ENCODE measurements at places on chromosomes 11 and 22.

GRCh38 chr11:133038850-133039249, 493.5 kb downstream of the OPCML start:
- DNase-seq = no peak

DNA sequence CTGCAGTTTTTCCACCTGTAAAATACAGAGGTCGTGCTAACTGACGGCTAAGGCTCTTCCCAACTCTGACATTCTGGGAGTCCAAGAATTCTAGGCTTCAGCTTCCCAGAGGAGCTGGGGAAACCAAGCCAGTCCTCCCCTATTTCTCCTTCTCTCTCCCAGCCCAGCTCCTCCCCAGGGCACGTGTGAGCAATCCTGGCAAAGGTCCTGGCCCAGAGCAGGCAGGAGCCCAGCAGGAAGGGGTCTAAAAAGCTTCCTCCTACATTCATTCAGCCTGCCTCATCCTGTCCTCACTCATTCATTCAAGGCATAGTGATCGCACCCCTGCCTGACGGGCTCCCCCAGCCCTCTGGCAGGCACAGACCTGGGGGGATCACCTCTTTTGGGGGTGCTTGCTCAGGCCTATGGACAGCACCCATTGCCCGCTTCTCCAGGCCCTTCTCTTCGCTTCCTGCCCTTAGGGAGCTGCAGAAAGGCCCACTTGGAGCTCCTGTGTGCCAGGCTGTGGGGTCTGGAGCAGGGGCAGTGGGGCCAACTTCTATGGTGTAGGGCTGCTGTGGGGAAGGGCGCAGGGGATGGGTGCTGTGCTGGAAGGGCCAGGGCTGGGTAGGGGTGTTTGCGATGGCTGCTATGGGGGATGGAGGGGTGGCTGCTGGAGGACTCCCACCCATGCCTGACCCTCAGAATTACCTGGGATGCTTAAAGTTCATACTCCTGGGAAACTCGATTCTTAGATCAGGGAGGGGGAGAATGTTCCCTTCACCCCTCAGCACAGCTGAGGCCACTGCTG, 9.8 kb downstream of the KCNC1 start:
- DNase-seq = no peak

DNA sequence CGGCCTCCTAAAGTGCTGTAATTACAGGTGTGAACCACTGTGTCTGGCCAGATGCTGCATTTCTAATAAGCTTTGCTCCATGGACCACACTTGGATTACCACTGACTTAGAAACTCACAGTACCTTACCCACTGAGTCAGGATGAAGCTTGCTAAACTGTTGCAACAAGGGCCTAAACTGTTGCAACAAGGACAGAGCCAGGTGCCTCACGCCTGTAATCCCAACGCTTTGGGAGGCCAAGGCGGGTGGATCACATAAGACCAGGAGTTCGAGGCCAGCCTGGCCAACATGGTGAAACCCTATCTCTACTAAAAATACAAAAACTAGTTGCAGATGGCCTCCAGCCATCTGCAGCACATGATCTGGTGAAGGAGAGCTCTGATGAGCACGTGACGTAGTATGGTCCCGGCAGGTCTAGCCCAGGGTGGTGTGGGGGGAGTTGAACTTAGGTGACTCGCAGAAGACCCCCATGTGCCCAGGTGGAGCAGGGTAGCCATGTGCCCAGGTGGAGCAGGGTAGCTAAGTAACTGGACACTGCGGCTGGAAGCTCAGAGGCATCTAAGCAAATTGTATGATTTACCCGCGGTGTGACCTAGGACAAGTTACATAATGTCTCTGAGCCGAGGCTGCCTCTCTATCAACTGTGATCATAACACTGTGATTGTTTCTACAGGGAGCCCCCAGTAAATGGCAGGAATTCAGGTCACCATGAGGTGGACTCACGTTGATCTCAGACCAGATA, 8.4 kb downstream of the SLC25A45 start:
- DNase-seq = no peak

GRCh38 chr11:99979042-99979441, 708.0 kb upstream of the ARHGAP42 start:
- DNase-seq = no peak

GRCh38 chr11:31421820-31422219, 52.2 kb downstream of the DNAJC24 start:
- no peak for DNase-seq

- DNase-seq = no peak
Observed at GRCh38 chr11:75938543-75938942, 123.5 kb downstream of the UVRAG start.

- DNase-seq = no peak
Observed at GRCh38 chr22:38996105-38996504, 14.0 kb downstream of the APOBEC3B start.

- no peak for DNase-seq
Observed at GRCh38 chr11:130403967-130404366, 24.4 kb downstream of the ADAMTS8 start.

- no peak for DNase-seq
Observed at GRCh38 chr11:128575961-128576350, 11.4 kb downstream of the ETS1 start.

DNA sequence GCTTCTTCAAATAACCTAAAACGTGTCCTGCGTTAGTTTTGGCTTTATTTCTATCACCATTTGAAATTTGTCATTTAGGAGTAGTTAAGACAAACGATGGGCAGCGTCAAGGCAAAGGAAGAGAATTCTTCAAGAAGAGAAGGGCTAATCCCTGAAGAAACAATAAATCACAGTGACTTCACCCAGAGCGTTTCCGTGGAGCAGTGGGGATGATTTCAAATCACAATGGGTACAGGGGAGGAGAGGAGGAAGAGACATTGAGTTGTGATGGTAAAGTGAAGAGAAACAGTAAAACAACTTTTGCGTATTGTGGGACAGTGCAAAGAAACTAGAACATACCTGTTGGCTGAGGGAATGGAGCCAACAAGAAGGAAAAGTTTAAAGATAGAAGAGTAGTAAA, 9.7 kb downstream of the PDGFD start:
- DNase-seq = no peak

DNA sequence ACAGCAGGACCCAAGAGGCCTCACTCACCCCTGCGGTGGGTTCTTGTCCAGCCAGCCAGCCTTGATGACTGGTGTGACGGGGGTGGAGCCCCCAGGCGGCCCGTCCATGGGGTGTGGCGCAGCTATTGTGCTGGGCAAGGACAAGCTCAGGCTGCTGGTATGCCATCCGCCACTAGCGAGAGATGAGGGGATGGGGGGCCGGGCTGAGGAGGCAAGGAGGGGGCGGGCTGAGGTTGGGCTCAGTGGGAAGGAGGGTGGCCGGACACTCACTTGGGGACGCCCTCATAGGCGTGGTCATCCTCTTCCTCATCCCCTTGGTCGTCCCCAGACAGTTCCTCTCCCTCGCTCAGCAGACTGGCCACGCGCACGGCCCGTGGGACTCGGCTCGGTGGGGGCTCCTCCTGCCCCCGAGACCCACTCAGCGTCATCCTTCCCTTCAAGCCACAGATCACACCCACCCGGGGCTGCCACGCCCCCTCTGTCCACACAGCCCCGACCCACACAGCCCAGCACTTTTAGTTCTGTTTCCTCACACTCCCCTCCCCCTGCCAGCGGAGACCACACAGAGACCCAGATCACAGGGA, 38.0 kb upstream of the PDE2A start:
- no peak for DNase-seq

DNA sequence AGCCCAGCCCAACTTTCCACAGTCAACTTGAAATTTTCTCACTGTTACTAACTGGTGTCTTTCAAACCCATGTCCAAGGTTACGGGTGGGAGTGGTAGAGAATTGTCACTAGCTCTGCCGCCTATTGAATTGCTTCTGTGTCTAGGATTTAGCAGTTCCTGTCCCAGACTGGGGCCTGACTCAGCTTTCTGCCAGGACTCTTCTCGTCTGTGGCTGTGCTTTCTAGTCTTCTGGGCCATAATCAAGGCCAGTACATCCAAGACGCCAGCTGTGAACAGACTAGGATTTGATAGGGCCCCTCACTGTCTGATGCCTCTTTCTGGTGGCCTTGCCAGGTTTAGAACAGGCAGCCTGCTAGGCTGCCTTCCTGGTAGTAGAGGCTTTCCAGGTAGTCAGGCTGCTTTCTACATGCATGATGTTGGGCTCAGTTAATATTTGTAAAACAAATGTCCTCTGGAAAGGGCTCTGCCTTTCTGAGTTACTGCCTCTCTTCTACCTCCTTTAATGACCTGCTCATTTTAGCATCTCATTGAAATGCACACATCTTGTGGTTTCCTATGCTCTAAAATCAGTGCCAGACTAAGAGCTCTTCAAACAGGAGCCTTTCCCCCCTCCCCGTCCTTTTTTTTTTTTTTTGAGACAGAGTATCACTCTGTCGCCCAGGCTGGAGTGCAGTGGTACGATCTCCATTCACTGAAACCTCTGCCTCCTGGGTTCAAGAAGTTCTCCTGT, 13.1 kb upstream of the HIKESHI start:
- peak; percentile 41 for DNase-seq

DNA sequence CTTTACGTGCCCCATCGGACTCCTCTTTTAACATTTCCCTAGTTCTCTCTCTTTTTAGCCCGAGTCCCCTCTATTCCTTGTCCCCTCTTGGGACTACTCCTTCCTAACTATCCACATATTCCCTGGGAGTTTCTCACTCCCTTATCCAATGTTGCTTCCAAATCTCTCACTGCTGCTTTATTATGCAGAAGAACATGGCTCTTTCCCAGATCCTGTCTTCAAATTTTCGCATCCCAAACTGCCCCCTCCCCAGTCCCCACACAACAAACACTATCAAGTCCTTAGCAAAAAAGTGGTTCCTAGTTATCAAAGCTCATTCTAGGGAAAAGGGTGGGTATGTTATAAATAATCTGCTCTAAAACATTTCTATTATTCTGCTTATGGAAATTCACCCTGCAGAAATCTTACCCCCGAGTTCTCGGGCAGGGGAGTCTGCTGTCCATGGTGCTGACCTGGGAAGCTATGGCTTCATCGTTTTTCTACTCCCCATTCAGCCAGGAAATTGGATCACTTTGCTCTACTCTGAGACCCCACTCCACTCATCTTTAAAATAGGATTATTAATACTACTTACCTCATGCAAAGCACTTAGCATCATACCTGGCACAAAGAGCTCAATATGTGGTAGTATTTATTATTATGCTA, 393.5 kb downstream of the BUD13 start:
- DNase-seq = no peak

- DNase-seq = no peak
Observed at GRCh38 chr11:79942646-79943045, 501.8 kb upstream of the TENM4 start.

DNA sequence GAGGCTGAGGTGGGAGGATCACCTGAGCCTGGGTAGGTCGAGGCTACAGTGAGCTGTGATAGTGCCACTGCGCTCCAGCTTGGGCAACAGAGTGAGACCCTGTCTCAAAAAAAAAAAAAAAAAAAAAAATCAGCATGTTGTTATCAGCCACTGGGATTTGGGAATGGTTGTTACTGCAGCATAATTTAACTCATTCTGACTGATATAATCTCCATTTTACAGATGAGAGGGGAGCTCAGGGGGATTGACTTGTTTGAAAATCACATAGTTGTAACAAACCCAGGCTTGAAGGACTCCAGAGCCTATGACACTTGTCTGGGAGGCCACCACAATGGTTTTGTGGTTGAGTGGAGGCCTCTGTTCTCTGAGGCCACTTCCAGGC, 3.0 kb upstream of the SEPTIN3 start:
- no peak for DNase-seq

DNA sequence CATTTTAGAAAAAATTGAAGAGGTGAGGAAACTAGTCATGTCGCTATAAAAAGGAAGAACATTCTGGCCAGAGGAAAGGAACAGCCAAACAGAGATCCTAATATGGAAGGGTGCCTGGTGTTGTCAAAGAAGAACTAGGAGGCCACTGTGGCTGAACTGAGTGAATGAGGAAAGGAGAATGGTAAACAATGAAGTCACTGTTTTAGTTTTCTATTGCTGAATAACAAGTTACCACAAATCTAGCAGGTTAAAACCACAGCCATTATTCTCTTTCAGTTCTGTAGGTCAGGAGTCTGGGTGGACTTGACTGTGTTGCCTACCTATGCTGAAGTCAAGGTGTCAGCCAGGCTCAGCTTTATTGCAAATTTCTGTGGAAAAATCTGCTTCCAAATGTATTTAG, 549.3 kb upstream of the CCDC90B start:
- no peak for DNase-seq

DNA sequence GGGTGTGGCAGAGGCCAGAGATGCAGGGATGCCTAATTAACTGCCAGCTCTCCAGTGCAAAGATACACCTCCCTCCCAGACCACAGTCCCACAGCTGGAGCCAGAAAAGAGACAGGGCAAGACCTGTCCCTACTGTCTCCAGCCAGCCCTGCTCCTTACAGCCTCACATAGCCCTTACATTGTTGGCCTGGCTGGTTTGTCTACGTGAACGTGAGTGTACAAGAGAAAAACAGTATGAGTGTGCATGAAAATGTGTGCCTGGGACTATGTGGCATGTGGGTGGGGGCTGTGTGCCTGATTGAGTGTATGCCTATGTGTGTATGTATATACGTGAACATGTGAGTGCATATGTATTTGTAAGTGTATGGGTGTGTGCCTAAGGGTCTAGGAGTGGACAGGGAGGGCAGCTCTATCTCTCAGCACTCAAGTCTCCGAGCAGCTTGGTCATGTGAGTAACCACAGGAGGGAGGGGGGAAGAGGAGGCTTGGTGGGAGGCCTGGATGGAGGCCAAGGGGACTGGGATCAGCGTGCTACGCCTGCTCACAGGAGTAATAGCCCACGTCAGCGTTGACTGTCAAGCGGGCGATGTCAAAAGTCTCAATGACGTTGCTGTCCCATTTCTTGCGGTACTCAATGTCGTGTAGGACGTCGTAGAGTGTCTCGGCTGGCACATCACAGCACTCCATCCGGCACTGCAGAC, 6.6 kb upstream of the ARAP1 start:
- DNase-seq = no peak

DNA sequence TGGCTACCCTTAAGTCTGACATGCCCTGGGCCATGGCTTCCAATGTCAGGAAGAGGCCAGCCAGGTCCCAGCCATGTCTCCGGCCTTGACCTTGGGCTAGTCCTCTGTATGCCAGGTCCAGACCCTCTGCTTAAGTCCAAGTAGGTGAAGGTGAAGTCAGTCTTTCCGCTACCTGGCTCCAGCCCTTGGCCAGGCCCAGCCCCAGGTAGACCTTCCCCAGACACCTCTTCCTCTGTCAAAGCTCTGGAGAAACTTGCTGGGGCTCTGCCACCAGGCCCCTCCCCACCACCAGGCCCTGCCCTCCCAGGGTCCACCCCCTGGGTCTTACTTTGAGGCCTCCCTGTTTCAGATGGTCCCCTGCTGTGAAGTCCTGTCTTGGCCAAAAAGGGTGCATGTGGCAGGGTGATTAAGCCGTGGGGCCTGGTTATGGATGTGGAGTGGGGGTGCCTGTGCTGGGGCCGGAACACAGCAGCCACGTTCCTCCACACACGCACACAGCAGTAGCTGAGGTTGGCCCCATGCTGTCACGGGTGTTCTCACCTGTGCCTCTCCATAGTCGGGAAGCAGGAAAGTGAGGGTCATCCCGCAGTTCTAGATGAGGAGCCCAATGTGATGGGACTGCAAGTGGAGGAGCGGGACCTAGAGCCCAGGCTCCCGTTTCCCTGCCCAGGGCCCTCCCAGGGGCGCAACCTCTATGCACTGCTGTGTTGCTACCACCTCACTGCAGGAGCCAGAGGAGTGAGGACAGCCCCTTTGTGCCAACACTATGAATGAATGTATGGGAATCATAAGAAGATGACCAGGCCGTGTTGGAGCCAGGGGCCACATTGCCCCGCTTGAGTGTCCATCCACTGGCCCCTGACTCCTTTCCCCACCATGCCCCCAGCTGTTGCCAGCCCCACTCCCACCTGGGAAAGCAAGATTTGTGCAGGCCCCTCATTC, 72.2 kb downstream of the LINC01488 start:
- no peak for DNase-seq

All from stimulated activated CD4-positive, alpha-beta T cell treated with anti-CD3 and anti-CD28 coated beads, Interleukin-4, amount 100 ng/mL, for 24 hours (primary cell).